ENCODE measurements at places on chromosomes 2 and 18. TPM values are rescaled to one million over a fixed set of nuclear protein-coding genes. Genes with fewer than 3 reads are reported as not detected.

DGUOK gene
- total RNA-seq, result 25.1 TPM

CCDC148 gene
- total RNA-seq, result 1.8 TPM

- DNase-seq, result no peak
Observed at GRCh38 chr18:49682173-49682802, 120.4 kb downstream of the LIPG start.

DNA sequence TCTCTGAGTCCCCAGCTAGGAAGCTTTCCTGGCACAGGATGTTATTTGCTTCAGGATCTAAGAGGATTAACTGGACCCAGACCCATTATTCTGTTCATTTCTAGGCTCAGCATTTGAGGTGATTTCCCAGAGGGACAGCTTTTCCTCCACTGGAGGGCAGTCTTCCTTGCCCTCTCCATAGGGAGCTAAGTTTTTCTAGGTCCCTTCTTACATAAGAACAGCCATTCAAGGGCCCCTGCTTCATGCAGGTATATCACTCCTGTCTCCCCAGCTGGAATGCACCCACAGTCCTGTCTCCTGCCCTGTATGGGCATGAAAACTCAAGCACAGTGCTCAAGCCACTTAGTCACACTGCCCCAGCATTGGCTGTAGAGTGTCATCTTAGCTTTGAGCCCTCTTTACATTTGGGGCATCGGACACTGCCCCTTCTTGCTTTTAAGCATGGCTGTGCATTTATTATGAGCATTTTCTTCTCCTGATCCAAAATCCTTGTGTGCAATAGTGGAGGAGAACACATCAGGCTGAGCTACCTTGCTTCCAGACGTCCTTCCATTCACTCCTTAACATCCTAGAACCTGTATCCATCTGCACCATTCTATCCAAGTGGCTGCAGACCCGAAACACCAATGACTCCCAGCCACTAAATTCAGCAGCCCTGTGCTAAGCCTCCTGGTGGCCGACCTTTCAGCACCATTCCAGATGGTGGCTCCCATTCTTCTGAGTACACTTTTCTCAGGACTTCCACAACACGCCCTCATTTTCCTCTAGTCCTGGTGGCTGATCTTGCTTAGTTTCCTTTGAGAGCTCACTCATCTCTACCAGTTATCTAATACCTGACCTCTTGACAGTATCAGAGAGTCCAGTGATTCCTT, 80.0 kb downstream of the COPS8 start:
- no peak for DNase-seq

- no peak for DNase-seq
Observed at GRCh38 chr2:188078534-188078933, 213.1 kb upstream of the GULP1 start.

GRCh38 chr2:240501531-240501991, 56.2 kb downstream of the ANKMY1 start:
- peak; percentile 9 for DNase-seq

DNA sequence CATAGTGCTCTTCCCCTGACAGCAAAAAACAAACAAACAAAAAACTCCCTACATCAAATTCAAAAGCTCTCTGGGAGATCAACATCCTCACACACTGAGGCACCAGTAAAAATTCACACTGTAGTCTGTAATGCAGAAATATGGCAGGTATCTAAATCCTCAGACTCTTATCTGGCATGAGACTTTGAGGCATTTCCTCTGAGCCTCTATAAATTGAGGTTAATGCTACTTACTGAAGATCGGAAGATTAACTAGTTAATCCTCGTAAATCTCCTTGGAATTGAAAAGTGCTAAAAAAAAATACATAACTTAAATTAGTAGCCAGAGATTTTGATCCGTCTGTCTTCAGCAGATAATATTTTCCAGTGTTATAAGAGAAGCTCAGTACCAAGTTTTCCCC, 65.0 kb downstream of the AP1S3 start:
- no peak for DNase-seq

Measured in upper lobe of left lung (tissue), 6 donors.